ENCODE measurements at places on chromosomes 2 and 18.

GRCh38 chr2:227125506-227125905 is 38.5 kb downstream of the COL4A4 start:
- no peak for DNase-seq

- DNase-seq = no peak
Observed at GRCh38 chr2:49296107-49296867, 142.0 kb upstream of the FSHR start.

- no peak for DNase-seq
Observed at GRCh38 chr2:135662088-135662487, 79.6 kb upstream of the UBXN4 start.

DNA sequence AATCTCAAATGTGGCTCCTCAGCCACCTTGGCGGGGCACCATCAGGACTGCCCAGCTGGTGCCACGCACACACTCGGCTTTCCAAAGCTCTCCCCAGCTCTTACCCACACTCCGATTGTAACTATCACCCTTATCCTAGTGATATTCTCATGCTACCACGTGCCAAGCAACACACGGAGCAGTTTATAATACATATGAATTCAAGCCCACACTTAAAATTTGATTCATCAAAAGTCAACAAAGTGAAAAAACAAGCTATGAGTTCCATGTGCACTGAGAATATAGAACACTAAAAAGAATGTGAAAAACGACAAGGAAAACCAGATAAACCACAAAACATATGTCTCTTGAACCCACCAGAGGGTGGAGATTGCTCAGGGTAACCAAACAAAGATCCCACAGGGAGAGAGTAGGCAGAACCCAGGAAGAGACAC is 31.6 kb downstream of the LONRF2 start:
- no peak for DNase-seq

DNA sequence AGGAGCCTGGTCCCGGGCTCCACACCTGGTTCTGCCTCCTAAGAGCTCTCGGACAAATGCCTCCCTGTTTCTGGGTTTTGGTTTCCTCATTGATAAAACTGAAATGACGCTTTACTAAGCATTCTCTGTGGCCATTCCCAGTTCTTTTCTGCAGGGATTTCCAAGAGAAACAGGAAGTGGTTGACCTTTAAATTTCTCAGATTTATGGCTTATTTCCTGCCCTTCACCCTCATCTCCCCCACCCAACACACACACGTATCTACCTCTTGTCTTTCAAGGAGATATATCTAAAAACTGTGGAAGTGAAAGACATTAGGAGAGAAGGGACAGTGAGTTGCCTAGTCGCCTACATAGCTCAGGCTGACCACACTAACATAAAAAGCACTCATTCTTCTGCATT is 53.0 kb downstream of the PIEZO2 start:
- DNase-seq = no peak

DNA sequence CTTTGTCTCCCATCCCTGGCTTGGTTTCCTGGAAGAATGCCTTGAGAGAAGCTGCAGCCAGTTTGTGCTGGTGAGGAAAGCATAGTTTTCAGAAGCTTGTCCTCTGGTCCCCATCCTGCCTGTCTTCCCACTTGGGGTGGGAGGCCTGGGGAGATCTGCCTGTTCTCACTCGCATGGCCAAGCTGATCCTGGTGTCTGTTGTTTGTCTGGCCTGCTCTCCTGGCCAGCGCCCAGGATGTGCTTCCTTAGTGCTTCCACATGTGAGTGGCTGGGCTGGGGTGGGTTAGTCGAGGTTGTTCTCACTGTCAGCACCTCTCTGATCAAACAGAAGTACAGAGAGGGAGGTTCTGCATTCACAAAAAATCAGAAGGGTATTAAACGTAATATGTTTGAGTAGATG is 49.5 kb downstream of the PTPRM start:
- no peak for DNase-seq

GRCh38 chr2:68046642-68047240 is 16.1 kb downstream of the C1D start:
- no peak for DNase-seq

- DNase-seq = peak; percentile 22
Observed at GRCh38 chr2:147198651-147199171, 646.1 kb upstream of the ACVR2A start.

GRCh38 chr2:240363746-240364581 is 71.5 kb upstream of the GPC1 start:
- no peak for DNase-seq

DNA sequence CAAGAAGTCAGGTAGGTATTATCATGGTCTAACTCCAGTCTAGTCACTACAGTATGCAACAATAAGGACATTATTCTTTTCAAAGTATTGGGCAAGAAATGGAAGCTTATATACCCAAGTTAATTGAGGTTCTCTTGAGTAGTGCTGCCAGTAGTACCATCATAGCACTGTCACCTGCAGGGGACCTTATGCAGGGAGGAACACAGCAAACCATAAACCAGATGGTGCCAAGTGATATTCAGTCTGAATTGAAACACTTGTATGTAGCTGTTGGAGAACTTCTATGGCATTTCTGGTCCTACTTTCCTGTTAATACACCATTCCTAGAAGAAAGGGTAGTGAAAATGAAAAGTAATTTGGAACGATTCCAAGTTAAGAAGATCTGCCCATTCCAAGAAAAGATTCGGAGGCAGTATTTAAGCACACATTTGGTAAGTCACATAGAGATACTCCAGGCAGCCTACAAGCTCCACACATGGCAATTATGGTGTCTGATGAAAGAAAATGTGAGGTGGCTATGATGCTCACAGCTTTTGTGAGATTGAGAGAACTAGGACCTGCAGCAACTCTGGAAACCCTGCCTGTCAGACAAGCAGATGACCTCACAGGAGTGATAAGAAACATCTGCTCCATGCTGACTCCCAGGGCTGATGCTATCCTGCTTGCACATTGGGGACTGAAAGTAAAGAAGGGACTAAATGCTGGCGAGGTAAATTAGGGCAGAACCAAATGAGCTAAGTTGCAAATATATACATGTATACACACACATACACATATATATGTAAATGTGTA is 174.7 kb downstream of the MC4R start:
- DNase-seq = no peak

DNA sequence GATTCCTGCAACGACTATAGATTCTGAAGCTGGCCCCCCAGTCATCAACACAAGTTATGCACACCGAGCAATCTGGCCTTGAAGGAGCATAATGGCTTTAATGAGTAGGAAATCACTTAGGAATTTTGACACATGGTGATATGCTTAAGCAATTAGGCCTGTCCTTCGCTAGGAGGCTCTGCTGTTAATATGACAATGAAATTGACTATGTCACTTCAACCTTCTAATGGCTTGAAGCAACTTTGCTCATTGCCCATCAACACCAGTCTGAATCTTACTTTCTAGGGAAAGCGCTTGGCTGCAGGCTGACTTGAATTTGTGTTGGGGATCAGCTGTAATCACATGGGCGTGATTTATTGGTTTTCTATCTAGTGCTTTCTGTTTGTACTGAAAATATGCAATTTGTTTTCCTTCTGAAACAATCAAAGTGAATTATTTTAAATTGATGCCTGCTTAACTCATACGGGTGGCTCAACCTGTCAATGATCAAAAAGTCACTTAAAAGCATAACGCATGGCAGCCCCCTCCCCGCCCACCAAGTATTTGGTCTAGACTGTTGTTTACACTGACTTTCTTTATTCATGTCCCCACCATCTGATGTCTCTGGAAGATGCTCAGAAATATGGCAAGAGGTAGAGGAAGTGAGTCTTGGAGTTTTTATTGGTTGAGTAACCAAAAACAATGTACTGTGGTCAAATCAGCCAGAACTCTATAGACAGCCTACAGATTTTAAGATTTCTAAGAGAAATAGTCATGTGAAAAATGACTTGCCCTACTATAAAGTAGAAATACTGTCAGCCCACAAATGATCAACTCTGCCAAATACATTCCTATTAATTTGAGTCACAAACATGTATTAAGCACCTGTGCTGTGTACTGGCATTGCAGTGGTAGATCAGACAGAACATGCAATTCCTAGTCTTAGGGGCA is 344.9 kb downstream of the RBM43 start:
- DNase-seq = no peak

DNA sequence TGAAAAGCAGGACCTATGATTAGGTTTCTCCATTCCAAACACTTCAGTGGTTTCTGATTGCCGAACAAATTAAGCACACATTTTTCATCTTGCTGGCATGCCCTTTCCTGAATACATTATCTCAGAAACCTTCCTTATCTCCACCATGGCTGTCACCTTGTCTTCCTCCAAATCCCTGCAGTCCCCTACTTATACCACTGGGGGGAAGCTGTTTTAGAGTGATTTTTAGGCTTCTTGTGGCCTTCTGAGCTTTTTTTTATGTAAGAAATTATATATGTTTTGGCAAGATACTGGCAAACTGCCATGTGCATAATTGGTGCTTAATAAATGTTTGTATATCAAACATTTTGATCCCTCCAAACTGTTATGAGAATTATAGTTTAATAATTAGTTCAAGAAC is 229.2 kb downstream of the MYT1L start:
- no peak for DNase-seq

- DNase-seq = no peak
Observed at GRCh38 chr2:126824663-126825062, 74.0 kb upstream of the TEX51 start.

- no peak for DNase-seq
Observed at GRCh38 chr18:2444201-2444875, 127.0 kb downstream of the METTL4 start.

DNA sequence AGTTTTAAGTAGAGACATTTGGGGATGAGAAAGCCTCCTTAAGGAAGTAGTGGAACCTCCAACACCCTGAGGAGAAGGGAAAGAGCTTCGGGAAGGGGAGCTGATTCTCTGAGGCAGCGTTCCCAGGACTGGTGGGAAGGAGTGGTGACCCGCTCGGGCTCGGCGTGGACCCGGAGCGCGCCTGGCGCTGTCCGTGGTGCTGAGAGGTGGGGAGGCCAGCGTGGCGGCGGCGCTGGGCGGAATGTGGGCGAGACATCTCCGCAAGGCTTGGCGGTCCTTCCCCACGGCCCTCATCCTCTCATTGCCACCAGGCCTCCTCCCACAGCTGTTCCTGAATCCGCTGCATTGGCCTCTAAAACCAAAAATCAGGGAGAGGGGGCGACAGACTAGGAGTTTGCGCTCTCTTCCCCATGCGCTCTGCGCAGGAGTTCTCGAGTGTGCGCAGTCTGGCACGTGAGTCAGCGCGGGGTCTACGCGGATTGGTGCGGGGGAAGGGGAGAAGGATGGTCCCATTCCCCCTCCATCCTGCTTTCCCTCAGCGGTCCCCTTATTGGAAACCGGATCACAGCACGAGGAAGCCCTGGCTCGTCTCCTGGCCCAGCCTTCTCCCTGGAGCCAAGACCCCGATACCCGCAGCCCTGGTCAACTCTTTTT is 857 bp downstream of the RESP18 start:
- no peak for DNase-seq

DNA sequence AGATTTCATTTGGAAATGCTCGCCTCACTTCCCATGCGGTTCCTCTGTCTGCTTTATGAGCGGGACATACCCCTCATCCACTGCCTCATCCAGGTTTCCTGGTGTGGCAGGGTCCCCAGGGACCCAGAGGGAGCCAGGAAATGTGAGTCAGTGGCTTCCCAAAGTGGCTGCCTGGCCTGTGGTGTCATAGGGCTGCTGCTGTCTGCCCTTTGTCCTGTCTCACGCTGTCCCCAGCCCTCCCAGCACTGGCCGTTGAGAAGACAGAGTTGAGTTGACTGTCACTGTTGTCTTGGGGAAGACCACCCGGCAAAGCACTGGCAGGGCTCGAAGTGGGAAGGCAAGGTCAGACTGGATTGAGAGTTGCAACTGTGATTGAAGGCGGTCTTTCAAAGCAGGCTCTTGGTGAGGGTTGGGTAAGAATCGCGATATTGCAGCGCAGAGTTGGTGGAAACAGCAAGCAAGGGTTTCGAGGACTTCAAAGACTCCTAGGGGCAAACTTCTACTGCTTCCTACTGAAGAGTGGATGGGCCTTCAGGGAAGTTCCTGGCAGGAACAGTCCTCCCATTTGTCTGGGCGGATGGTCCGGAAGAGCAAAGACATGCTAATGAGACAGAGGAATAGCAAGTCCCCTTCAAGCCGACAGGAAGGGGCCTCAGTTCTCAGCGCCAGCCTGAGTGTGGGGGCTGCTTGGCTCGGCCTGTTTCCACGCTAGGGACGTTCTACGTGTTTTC is 33.9 kb downstream of the RAB31 start:
- no peak for DNase-seq

DNA sequence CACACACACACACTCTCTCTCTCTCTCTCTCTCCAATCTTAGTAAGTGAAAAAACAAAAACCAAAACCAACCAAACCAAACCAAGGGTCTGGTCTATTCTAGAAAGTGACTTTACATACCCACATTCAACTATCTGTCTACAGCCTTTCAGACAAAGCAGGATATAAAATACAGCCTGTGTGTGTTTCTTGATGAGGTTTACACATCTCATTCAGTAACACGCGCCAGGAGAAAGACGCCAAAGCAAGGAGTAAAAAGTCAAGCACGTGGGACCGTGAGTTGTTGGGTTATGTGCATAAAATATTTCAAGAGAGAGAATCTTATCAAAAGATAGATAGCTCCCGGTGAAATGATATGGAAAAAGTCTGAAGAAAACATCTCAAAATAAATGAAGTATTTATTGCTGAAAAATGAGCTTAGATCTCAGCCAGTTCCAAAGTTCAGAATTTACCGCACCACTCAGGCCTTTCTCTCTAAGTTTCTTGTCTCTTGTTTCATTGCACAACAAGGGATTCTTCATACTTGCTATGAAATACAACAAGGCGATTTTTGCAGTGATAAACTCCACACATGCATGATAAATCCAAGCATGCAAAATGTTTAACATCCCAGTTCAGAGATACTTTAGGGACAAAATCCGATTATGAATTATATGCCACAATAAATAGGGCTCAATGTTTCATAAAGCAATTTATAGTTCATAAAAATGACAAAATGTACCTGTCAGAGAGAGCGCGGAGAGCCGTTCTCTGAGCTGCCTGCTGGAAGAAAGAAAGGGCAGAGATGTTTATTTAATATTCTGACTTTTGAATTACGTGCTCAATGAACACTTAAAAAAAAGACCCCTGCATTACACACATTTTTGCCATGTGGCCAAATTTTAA is 159.3 kb upstream of the REV1 start:
- DNase-seq = no peak

GRCh38 chr2:114192362-114192761 is 250.1 kb upstream of the DPP10 start:
- DNase-seq = no peak

- no peak for DNase-seq
Observed at GRCh38 chr2:121203591-121204249, 81.3 kb downstream of the TFCP2L1 start.

DNA sequence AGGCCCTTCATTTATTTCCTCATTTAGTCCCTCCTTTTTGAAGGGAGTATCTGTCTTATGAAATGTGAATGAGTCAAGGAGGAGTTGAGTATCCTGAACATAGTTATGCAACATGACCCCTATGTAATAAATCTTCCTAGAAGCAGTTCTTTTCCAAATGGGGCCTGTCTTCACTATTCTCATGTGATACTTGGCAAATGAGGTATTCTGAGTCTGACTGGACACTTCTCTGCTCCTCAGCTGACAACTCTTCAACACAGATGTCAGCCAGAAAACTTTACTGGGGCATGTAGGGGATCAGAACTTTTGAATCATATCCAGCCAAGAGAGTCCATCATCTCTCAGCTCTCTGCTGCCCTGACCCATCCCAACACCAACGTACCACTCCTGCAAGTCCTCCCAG is 291.6 kb downstream of the ZNF385B start:
- DNase-seq = no peak

GRCh38 chr2:23536326-23536725 is 151.3 kb downstream of the KLHL29 start:
- no peak for DNase-seq
